ENCODE measurements at places on chromosomes 2 and 18.

DNA sequence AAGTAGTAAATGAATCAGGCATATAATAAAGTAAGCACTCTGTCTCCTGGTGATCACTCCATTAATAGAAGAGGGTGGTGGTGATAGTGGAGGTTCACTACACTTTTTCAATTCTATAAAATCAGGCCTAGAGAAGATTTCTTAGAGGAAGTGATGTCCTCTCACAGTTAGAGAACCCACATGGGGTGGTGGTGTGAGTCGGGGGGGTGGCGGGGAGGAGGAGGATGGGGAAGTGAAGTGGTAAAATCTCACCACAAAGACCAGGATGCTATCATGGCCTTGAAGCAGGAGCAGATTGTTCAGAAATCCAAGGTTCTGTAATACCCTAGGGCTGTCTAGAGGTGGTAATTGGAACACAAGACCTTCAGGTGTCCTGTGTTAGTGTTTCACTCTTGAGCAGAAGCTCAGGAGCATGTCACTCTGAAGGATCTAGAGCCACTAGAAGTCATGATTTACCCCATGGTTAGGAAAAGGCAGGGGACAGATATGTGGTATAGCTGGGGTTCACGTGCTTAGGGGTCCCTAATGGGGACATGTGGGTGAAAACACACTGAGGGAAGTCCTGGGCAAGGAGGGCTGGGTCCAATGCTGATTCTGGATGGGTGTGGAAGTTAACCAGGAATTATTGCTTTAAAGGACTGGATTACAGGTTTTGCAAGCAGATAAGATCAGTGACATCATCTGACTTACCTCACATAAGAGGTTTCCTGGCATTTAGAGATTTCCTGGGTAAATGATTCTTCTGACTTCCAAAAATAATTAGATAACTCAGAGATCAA is 31.0 kb downstream of the RNF125 start:
- DNase-seq, result no peak

- DNase-seq, result no peak
Observed at GRCh38 chr18:53677480-53677879, 547.0 kb downstream of the MBD2 start.

DNA sequence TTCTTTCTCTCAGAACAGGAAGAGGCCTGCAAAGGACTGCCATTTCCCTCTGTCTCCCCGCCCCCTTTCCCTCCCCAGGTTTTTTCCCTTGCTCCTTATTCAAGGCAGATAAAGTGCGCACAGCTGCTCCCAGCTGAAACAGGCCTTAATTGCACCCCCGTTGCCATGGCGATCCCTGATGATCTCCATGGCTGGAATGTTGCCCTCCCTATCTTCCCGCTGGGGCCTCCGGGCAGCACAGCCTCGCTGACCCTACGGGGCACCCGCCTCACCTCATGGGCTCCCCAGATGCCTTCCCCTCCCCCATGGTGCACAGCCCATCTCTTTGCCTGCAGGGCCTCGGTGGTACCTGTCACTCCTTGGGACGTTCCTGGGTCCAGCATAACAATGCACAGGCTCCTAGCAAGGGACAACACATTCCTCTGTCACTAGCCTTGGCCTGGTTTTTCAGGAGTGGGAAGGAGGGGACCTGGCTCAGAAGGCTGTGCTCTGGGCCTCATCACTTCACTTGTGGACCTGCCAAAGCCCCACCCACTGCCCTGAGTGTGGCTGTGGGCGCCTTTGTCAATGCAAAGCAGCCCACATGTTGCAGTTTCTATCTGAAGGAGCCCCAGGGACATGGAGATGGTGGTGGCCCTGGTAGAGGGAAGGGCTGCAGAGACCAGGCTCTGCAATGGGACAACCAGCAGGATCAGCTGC is 115.0 kb downstream of the CELF4 start:
- DNase-seq, result peak; percentile 47

DNA sequence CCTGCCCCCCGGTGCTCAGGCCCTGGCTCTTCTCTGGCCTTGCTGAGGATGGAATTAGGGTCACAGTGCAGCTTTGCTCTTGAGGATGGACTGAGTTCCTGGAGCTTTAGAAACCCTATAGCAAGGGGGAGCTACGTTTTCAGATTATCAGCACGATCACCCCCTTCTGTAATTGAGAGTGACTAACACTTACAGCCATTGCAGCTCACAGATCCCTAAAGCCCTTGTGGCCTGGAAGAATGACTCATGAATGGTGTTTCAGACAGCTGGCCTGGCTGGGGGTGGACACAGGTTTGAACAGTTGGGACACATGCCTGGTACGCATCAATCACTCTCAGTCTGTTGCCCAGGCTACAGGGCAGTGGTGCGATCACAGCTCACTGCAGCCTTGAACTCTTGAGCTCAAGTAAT is 79.7 kb upstream of the IGFBP5 start:
- DNase-seq, result no peak

GRCh38 chr2:200966770-200967169 is 3.3 kb upstream of the ORC2 start:
- DNase-seq, result no peak

DNA sequence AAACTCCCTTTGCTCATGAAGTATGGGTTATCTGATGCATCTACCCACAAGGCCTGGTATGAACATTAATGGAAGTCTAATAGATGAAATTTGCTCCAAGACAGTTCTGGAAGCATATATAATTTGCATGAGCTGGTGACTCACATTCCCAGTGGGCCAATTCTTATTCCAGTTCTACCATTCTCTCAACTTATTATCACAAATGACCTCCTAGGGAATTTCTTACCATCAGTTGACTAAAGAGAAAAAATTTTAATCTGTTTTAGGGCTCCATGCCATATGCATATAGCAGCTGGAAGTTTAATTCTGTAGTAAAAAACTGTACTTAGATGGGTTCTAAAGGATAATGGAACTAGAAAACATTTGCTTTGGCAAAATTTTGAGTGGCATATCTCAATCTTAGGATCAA is 165.2 kb upstream of the COL3A1 start:
- DNase-seq, result no peak

GRCh38 chr18:11392980-11393885 is 216.2 kb upstream of the SLC35G4 start:
- DNase-seq, result no peak

GRCh38 chr2:229888031-229888430 is 33.8 kb downstream of the TRIP12 start:
- no peak for DNase-seq

DNA sequence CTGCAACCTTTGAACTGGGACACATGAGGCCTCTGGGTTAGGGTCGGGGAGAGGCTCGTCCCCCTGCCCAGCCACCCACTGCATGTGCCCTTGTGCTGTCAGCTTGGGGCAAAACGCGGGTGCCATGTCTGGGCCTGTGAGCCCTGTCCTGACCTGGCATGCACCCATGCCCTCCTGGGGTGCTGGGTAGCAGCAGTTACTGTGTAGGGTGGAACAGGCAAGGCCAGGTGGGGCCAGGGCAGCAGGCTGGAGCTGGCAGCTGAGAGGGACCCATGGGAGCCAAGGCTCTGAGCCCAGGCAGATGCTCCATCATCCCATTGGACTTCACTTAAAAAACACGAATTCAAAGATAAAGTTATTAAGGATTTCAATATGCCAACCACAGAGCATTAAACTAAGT is 133.8 kb upstream of the REV1 start:
- DNase-seq, result no peak

DNA sequence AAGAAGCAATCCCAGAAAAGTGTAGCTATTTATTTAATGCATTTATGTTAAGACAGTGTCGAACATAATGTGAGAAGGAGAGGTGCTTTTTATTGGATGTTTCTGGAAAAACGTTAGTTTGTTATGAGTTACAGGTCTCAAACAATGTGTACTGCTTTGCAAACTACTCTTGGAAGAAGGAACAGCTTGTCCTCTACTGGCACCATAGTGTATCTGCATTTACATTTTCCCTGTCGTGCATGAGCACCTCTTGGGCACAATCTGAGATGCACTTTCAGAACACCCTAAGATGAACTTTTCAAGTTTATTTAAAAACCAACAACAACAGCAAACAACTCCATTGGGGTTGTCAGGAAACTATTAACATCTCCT is 22.8 kb downstream of the CCNYL1 start:
- DNase-seq, result no peak

DNA sequence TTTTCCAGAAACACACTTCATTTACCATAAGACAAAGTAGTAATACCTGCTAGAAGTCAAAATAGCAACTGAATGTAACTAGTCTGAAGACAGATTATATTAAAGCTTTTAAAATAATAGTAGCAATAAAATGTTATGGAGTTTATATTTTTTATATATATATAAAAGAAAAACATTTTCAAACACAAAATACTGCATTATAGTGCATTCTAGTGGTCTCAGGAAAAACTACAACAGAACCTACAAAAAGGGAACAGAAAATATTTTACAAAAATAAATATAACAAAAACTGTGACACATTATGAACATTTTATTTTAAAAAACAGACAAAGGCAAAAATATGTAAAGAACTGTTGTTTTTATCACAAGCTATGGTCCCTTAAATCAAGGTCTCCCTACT is 48.0 kb downstream of the STRN start:
- no peak for DNase-seq

- DNase-seq, result peak; percentile 95
Observed at GRCh38 chr2:37083873-37084794, at the start of the genes GPATCH11 and HEATR5B. Gene GPATCH11 (plus strand): TSS chr2:37084518. CDS start chr2:37088382, 3,864 bp downstream. Gene HEATR5B (minus strand): TSS chr2:37084372. CDS start chr2:37083414, 958 bp downstream.

DNA sequence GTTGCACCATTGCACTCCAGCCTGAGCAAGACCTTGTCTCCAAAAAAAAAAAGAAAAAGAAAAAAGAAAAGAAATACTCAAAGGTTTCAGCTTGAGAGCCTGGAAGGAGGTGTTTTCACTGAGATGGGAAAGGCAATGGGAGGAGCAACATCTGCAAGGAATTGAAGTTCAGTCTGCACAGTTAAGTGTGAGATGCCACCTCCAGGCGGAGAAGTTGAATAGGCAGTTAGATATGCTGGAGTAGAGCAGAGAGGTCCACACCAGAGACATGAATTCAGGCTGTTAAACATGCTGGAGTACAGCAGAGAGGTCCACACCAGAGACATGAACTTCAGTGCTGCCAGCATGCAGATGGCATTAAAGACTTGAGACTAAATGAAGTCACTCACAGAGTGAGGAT is 41.4 kb upstream of the DTNB start:
- DNase-seq, result no peak

GRCh38 chr2:147862859-147863516 is 18.2 kb downstream of the ACVR2A start:
- DNase-seq, result no peak

DNA sequence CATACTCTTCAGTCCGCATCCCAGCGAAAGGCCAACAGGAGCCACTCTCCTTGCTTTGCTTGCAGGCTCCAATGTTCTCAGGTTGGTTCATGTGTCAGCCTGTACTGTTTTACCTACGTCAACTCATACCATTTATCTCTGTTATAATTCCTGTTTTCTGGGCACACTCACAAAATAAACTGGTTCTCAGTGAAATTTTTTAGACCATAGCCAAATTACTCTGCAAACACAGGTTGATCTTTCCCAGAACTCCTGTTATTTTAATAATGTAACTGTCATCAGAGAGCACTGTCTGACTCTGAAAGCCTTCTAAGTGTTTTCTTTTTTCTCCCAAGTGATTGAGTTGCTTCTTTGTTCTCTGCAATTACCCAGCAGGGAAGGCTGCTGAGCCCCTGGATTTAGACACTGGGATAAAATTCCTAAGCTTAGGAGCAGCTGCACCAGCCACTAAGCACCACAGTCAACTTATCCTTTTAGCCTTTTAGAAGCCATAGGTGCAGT is 111.6 kb upstream of the PIEZO2 start:
- no peak for DNase-seq

DNA sequence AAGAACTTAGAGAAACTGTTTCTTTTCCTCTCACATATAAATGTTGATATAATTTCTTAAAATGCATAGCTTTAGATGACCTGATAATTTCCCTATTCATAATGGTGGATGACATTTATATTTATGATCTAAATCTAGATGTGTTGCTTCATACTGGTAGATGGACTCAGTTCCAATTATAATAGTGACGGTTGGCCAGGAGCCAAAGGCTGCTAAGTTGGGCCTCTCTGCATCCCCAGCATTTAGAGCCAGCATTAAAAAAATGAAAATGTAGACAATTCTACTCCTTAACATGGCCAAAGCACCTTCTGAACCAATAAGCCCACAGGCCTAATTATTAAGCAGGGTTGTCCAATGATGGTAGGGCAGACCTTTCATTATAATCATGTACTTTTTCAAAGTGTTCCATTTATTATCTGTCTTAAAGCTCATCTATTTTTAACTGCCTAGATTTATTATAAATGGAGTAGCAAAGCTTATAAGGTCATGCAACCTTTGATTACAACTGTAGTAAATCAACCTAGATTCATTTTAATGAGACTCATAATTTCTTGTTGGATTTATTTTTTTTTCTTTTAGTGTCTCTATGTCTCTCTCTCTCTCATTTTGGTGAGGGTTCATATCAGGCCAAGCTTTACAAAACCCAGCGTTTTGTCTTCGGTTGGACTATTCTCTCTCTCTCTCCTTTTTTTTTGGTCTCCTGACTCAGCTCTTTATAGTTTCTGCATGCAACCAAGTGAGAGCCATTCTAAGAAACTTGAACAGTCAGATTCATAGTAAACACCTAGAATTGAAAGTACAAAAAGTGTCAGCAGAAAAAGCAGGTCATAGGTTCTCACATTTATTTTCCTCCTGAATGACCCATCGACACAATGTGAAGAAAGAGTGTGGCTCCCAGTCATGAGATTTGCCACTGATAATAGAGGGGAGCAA is 2016.1 kb upstream of the PIK3C3 start:
- no peak for DNase-seq

- DNase-seq, result peak; percentile 84
Observed at GRCh38 chr18:2036086-2036485, 535.2 kb downstream of the METTL4 start.

DNA sequence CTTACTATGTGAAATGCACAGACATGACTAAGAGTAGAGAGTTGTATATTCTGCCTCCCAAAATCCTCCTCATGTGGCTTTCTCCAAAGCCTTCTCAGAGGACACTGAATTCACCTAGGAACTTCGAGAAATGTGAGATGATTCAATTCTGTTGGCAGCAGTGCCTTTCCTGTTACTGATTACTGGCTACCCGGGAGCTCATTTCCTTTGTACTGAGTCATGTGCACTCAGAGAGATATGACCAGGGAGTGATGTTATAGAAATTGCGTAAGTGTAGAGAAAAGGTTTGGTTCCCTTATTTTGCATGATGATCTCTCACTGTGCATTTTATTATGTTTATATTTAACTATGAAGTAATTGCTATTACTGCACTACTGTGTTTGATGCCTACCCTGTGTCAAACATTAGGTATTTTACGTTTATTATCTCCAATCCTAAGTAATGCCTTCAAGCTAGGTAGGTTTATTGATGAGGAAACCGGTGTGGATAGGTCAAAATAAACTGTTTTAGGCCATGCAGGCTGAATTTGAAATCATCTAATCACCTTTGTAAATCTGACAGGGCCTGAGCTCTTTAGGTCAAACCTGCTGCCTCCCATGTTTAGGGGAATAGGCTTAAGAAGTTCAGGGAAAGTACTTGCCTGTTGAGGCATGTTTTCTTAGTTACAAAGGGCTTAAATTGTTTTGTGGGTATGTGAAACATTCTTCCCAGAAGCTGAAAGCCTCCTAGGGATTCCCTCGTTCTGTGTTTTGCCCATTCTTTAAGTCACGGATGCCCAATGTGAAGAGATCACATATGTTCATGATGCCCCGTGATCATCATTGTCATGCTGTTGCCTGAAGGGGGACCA is 86.8 kb downstream of the FMNL2 start:
- DNase-seq, result no peak
